Activated naive CD8-positive, alpha-beta T cell treated with anti-CD3 and anti-CD28 coated beads for 36 hours (primary cell): ENCODE measurements at places on chromosomes 6 and 20. TPM values are rescaled to one million over a fixed set of nuclear protein-coding genes. Genes with fewer than 3 reads are reported as not detected.

CCM2L gene
- total RNA-seq: not detected

RIPOR2 gene
- 75.2 TPM for total RNA-seq

LPA gene
- total RNA-seq: not detected

GTSF1L gene
- total RNA-seq: not detected

LY6G5C gene
- total RNA-seq: 2.4 TPM

BPIFB1 gene
- not detected for total RNA-seq

ENPP4 gene
- 8.6 TPM for total RNA-seq

FAM83C gene
- not detected for total RNA-seq

RAD21L1 gene
- not detected for total RNA-seq

- no peak for DNase-seq
Observed at GRCh38 chr6:8085053-8085511, 17.3 kb downstream of the EEF1E1 start.

- no peak for DNase-seq
Observed at GRCh38 chr6:121506761-121507754, 71.6 kb downstream of the GJA1 start.

- peak; percentile 12 for DNase-seq
Observed at GRCh38 chr6:17907406-17908229, 79.8 kb downstream of the KIF13A start.

GRCh38 chr6:162684961-162685360 is 42.6 kb downstream of the PRKN start:
- DNase-seq: no peak

GRCh38 chr20:35968930-35969329 is 540 bp downstream of the CNBD2 start:
- no peak for DNase-seq

GRCh38 chr20:50286609-50287008 is 96.0 kb downstream of the CEBPB start:
- DNase-seq: no peak

DNA sequence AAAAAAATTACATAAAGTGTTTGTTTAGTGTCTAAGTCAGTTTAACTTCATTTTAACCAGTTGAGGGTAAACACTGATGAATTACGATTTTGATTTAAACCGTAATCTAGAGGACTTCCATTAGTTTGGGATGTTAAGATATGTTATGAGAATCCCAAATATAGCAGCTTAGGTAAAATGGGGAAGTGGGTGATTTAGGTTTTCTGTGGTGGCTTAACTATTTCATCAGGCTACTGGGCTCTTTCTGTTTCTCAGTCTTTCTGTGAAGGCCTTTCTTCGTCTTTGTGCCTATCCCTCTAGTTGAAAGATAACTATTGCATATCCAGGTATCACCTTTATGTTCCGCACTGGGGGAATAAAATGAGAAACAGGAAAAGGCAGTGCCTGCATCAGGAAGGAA is 27.9 kb downstream of the CENPW start:
- DNase-seq: no peak

- no peak for DNase-seq
Observed at GRCh38 chr6:5481750-5482149, 220.4 kb downstream of the FARS2 start.

- DNase-seq: no peak
Observed at GRCh38 chr20:62788607-62789006, 7.7 kb upstream of the MRGBP start.

- no peak for DNase-seq
Observed at GRCh38 chr20:33789109-33789857, 21.9 kb upstream of the CHMP4B start.

- no peak for DNase-seq
Observed at GRCh38 chr20:31943052-31943471, 8.8 kb downstream of the PDRG1 start.

DNA sequence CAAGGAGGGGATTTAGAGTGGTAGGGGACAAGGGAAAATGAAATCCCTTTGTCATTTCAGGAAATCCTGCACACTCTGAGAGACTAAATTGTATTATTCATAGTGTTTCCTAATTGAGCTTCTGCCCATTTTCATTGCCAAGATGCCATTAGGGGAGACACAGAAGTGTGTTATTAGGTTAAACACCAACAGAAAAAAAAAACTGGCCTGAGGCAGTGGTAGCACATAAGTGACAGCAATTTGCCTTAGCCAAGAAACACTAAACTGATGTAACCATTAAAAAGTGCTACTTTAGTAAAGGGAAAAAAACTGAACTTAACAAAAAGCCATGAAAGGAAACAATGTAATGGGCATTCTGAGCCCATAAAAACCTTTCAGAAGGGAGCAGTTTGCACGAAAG is 270.5 kb upstream of the PLN start:
- no peak for DNase-seq

DNA sequence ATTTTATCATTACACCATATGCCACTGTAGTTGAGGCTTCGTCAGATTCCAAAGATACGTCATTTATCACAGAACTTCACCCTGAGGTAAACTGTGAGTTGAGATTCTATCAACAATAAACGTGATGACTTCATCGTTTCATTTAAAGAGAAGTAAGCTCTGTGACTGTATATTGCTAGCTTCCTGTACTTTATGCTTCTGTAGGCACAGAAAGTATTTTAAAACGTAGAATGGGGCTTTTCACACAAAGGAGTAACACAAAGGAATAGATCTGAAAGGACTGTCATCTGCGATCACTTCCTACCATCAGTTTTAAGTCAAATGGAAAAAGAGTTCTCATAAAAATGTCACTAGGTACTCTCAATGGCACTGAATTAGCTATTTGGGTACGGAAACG is 234.4 kb upstream of the MCHR2 start:
- no peak for DNase-seq
